Mucosa of descending colon (tissue), 3 donors: ENCODE measurements at places on chromosomes 2 and 18.
A peak's percentile ranks its signal among the peaks of the same experiment; 100 is the strongest.

DNA sequence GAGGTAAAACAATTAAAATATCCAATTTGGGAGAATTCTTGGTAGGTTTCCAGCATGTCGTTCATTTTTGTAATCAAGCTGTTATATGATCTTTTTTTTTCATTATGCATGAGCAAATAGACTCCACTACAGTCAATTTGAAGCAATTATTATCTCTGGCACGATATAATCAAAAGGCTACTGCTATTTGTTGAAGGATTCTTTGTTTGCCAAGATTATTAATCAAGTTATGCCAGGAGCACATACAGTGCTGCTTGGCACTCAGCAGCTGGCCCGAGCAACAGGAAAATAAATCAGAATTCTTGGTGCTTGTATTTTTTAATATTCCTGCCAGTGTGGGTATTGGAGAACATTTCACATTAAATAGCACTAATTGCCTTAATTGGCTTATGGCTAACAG lies 279.5 kb downstream of the RND3 start:
- DNase-seq, result no peak

DNA sequence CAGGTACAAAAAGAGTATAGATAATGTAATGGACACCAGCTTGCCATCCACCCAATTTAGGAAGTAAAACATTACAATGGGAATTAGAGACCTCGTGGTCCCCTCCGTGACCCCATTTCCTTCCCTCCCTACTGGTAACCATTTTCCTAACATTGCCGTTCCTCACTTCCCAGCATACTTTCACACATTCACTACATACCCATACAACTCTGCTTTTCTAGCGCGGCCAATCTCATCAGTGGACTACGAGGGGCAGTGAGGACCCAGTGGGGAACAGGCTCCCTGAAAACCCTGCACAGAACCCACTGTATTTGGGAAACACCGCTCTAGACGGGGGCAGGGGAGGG lies 1.1 kb downstream of the ENOSF1 start:
- DNase-seq, result no peak

DNA sequence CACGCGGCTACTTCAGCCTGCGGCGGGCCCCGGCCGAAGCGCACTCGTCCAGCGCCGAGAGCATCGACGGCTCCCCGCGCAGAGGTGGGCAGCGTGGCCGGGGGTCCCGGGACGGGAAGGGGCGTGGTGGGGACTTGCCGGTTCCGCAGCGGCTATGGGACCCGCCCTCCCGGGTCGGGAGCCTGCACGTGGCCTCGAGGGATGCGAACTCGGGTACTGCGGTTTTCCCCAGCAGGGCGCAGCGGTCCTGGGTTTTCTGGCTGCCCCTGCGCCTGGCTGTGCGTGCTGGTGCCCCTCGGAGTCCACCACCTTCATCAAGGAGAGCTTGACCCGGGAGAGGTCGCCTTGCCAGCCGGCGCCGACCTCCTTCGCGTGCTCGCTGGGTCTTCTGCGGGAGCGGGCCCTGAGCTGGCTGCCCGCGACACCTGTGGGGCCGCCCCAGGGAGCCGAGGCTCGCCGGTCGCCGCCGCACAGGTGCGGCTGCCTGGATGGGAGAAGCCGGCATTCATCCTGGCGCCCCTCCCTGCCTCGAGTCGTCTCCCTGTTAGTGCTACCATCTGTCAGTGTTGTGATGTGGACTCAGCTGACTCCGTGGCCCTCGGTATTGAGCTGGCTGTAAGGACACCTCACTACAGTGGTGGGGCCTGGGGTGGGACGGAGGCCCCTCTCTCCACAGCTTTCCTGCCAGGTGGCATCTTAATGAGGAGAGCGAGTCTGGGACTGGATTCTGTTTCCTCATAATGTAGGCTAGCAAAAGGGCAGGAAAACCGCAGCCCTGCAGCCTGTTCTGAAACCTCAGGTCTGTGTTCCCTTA lies 177.3 kb downstream of the AGAP1 start:
- peak; percentile 48 for DNase-seq

DNA sequence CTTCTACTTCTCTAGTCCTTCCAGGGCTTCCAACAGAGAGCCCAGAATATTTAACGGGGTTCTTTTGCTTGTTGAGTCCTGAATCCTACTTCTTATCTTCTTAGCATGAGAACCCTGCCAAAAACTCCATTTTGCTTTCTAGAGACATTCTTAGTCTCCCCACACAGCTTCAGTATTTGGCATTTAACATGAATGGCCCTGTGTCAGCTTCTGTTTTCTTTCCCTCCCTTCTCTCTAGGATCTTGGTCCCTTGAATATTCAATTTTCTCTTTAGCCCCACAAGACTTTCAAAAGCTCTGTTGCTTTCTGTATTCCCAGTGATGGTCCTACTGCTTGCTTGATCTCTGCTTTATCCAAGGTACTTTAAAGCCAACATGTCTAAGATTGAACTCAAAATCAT lies 89.5 kb downstream of the WDR7 start:
- no peak for DNase-seq

DNA sequence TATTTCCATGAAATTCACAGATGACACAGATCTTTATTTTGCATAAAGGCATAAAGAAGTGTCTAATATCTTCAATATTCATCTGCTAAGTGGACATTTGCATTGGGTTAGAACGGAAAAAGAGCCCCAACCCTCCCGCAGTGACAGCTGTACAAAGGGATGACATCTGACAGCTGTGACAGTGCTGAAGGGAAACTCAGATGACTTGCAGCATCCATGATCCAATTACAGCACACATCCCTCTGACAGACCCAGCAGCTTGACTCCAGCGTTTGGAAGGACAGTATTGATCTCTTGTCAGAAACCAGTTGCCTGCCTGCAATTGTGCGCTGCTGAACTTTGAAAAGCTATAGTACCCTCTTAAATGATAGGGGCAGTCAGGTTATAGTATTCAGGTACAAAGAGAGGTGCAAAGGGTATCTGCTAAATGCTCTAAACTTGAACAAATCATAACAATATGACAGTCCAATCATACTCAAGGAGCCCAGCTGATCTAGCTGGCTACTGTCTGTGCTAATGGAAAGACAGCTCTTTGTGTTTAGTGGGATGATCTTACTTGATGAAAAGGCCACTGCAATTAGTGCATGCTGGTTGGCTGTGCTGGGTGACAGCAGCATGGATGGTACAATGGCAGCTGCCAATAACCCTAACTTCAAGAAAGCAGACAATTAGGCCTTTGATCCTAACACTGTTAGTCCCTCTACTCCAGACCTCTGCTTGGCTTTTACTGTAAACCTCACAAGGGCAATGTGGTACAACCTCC lies 599.2 kb downstream of the NR4A2 start:
- no peak for DNase-seq

DNA sequence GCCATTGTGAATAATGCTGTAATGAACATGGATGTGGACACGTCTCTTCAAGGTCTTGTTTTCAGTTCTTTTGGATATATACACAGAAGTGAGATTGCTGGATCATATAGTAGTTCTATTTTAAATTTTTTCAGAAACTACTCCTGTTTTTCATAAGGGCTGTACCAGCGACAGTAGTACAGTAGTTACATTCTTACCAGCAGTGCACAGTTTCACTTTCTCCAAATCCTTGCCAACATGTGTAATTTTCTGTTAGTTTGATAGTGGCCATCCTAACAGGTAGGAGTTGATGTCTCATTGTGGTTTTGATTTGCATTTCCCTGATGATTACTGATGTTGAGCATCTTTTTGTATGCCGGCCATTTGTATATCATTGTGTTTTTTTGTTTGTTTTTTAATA lies 81.7 kb downstream of the EPC2 start:
- no peak for DNase-seq

DNA sequence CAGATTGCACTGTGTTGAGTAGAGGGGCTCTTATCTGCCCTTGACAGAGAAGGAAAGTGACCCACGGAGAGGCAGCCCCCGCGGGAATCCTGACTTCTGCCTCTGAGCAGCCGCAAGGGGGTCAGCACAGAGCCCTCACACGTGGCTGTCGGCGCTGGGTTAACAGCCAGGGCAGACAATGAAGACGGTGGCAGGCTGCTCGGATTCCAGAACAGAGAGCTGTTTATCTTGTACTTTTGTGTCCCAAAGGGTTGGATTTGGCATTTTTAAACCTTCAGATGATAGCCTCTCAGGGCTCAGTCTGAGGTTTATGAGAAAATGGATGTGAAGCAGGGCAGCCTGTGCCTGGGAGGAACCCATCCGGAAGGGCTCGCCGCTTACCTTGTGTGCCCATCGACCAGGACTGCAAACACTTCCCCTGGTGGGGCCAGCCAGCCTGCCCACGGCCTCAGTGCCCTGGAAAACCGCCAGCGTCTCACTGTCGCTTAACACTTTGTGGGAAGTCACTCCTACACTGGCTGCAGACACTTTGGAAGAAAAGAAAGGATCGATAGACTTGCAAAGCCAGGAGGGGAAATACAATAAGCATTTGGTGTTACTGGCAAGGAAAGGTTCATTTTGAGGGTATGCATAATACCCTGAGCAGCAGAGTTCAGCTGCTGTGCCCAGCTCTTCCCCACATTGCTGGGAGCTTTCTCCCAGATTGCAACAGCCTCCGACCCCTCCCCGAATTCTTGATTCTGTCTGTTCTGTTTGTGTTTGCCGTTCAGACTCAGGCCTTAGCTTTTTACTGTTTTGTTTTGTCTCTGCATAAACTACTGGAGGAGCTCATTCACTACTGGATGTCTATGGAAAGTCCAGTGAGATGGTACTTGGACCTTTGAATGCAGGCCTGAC lies 325.3 kb upstream of the MYT1L start:
- DNase-seq, result no peak

DNA sequence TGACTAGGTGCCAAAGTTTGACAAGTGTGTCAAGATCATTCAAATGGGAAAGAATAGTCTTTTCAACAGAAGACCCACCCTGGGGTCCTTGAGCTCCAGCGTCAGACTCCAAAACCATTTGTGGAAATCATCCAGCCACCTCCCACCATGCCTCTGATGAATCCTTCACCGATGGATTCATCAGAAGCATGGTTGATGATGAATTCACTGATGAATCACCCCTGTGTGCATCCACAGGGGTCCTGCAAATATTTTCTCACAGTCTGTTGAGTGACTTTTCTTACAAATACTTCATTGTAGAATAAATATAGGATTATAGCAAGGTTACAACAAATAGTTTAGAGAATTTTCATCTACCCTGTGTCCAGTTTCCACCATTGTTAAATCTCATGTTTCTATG lies 4.3 kb downstream of the UGT1A9 start:
- no peak for DNase-seq

DNA sequence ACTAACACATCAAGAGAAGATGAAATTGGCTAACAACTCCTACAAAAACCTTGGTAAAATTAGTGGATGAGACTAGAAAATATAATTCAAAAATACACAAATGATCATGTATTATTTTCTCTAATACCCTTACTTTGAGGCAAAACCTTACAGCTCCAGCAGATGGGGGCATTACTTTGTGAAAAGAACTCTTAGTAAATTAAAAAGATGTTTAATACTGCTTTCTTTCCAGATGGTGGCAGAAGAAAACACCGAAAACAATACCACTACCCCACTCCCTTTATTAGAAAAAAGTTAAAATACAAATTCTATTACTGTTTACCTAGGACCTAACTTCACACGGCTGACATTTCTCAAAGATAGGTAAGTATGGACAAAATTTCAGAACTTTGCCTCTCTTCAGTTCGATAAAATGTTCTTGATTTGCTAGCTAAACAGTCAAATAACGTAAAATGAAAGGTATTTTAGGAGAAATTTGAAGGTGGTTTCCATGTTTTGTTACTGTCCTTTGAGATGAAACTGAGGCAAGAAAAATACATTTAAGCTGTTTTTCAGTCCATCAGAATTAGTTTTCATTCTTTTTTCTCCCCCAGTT lies 30.6 kb downstream of the ORC4 start:
- DNase-seq, result no peak

- no peak for DNase-seq
Measured at GRCh38 chr18:50578030-50578429, 18.1 kb downstream of the MAPK4 start.

DNA sequence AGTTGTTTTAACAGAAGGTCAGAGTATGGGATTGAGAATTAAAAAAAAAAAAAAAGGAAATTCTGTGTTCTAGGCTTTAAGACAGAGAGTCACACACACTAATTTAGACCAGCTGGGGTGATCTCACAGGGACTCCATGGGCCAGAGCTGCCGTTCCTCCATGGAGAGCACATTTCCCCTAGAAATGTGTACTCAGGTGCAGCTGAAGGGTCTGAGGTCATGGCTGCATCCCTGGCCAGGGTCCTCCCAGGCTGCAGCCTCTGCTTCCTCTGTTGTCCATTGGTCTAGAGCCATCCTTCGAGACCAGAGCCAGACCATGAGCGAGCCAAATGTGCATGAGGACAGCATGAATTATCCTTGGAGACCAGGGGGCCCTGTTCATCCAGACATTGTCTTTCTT lies 190.1 kb upstream of the TNP1 start:
- DNase-seq, result no peak

- no peak for DNase-seq
Measured at GRCh38 chr2:42775810-42776209, 11.9 kb upstream of the OXER1 start.

GRCh38 chr2:231296401-231296974 lies 98.1 kb downstream of the ARMC9 start:
- DNase-seq, result no peak

DNA sequence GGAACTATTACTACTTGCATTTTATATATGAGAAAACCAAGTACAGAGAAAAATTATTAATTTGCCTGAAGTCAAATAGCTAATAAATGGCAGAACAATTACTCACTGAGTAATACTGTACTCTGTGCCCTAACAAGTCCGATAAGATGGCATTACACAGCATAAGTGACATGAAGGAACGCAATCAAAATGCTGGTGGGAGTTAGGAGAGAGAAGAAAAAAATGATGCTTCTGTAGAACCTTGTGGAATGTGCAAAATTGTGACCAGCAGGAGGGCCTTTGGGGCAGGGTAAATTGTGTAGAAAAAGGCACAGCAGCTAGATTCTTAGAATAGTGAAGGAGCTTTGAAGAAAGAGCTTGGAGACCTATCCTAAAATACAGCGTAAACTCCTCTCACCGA lies 32.9 kb downstream of the EPHA4 start:
- DNase-seq, result no peak
